Type B pancreatic cell (in vitro differentiated cells): ENCODE measurements at places on chromosomes 7 and 10. TPM values are rescaled to one million over a fixed set of nuclear protein-coding genes. Genes with fewer than 3 reads are reported as not detected.

DNA sequence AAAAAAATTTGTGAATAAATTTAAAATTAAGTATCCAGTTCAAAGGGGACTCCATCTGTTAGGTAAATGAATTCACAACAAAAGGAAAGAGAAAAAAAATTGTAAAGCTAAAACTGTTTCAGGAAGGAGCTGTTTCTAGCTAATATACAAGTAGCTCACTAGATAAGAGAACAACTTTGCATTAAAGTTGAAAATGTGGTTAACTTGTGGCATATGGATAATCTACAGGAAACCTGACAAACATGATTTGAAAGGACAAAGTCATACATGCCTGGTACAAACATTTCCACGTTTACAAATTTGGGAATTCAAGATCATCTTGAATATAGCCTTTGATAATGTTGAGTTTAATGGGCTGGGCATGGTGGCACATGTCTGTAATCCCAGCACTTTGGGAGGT, 8.9 kb downstream of the NT5C3A start:
- DNase-seq, result no peak

The CPN1 gene
- 0.52 TPM in 1 of 2 replicates, not detected in the other for total RNA-seq

- DNase-seq, result peak; percentile 83
These were observed 12.6 kb upstream of the CDH23 start for GRCh38 chr10:71383972-71384687.

DNA sequence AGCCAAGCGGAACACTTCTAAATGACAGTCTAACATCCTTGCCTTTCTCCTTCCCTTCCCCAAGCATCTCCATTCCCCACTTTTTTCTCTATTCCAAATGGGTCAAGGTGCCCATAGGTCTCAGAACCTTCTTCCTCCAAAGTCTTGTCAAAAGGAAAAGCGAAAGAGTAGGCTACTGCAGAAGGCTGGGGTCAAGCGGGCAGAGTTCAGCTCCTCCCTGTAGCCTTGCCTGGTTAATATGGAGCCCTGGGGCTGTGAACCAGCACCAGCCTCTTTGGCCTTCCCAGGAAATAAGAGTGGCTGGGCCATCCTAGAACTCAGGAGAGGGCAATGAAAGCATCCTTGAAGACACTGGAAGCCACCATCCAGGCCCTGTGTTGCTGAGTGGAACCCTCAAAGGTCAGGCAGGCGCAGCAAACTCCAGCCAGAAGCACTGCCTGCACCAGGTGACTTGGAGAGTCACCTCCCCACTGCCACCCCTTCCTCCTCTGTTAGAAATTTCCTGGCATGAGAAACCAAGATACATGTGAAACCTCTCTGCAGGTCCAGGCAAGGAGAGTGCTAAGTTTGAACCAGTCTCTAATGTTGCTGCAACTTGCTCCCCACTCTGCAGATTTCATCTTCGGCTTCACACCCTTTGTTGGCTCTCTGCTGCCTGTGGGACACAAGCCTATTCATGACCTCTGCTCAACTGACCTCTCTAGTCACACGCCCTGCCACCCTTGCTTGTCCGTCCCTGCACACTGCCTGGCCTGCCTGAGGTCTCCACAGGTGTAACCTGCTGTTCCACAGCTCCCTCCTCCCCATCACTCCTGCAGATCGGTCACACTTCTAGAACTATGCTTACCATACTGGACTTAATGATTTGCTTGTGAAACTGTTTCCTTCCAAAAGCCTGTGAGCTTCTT, 74.9 kb downstream of the SH3PXD2A start:
- DNase-seq, result no peak

GRCh38 chr10:26755443-26755903, 58.0 kb downstream of the PDSS1 start:
- no peak for DNase-seq

The PLAC9 gene
- 8.2 TPM in 1 of 2 replicates, not detected in the other for total RNA-seq

The CALHM1 gene
- 0.17 TPM in 1 of 2 replicates, not detected in the other for total RNA-seq

The MTERF1 gene
- 13.1 and 18.3 TPM in 2 replicates for total RNA-seq

The MRLN gene
- total RNA-seq, result 0.75 and 1.3 TPM in 2 replicates

The TAS2R4 gene
- total RNA-seq, result 1.00 and 2.2 TPM in 2 replicates

The COL1A2 gene
- 23.0 and 692 TPM in 2 replicates for total RNA-seq

The SPDYE8 gene
- total RNA-seq, result not detected in 2 replicates

DNA sequence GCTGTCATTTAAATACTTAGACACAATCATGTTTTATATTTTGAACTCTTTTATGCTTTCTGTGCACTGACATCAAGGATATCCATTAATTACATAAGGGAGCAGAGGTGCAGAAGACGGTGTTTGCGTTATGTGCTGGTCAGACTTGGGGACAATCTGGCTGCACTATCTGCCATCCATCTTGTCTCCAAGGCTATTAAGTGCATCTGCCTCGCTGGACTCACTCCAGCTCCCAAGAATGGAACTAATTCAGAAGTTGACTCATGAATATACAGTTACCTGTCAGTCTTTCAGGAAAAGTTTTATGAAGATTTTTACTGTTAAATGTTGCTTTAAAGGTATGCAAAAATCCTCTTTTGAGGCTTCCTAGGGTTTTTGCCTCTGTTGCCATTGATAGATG, 391.0 kb downstream of the SUGCT start:
- DNase-seq, result no peak

The INMT gene
- total RNA-seq, result not detected in 2 replicates

- DNase-seq, result no peak
These were observed 16.6 kb upstream of the ACSM6 start for GRCh38 chr10:95177429-95177828.

The CNNM1 gene
- total RNA-seq, result 1.7 and 2.0 TPM in 2 replicates

The ERVW-1 gene
- 0.12 and 1.2 TPM in 2 replicates for total RNA-seq

- no peak for DNase-seq
These were observed 47.8 kb downstream of the MGMT start for GRCh38 chr10:129514568-129515451.
